ENCODE measurements at places on chromosomes 12 and 14. TPM values are rescaled to one million over a fixed set of nuclear protein-coding genes. Genes with fewer than 3 reads are reported as not detected.

- DNase-seq = peak; percentile 53
Measured at GRCh38 chr12:47808574-47809365, 10.9 kb downstream of the HDAC7 start.

GRCh38 chr12:47097276-47097896 is 17.6 kb upstream of the AMIGO2 start:
- DNase-seq = no peak

DNA sequence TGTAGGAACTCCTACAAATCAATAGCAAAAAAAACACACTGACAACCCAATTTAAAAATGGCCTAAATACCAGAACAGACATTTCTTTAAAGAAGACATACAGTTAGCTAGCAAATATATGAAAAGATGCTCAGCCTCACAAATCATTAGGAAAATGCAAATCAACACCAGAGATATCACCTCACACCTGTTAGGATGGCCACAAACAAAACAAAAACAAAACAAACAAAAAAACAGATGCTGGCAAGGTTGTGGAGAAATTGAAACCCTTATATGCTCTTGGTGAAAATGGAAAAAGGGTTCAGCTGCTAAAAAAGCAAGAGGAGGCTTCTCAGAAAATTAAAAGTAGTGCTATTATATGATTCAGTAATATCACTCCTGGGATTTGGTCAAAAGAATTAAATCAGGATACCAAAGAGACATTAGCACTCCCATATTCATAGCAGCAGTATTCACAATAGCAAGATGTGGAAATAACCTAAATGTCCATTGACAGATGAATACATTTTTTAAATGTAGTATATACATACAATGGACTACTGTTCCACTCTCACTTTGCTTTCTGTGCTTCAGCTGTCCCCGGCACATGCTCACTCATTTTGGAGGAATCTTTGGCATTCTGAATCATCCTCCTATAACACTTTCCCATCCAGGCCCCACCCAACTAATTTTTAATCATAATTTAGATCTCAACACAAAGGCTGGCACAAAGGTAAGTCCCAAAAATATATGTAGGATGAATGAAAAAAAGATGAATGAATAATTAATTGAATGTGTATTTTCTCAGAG is 99.1 kb downstream of the SYT1 start:
- DNase-seq = peak; percentile 21

GRCh38 chr12:108115123-108116121 is 13.7 kb upstream of the WSCD2 start:
- no peak for DNase-seq

DNA sequence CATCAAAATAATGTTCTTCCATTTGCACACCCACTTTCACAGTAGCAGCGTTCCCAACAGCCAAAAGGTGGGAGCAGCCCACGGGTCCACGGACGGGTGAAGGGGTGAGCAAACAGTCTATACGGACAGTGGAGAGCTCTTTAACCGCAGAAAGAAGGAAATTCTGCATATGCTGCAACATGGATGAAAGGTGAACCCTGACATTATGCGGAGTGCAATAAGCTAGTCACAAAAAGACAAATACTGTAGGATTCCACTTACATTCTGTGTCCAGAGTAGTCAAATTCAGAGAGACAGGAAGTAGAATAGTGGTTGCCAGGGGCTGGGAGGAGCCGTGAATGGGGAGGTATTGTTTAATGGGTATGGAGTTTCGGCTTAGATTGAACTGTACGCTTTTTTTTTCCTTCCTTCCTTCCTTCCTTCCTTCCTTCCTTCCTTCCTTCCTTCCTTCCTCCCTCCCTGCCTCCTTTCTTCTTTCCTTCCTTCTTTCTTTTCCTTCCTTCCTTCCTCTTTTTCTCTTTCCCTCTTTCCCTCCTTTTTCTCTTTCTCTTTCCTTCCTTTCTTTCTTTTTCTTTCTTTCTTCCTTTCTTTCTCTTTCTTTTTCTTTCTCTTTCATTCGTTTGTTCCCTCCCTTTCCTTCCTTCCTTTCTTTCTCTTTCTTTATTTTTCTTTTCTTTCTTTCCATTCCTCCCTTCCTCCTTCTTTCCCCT is 15.8 kb upstream of the ANKRD9 start:
- DNase-seq = peak; percentile 83

DNA sequence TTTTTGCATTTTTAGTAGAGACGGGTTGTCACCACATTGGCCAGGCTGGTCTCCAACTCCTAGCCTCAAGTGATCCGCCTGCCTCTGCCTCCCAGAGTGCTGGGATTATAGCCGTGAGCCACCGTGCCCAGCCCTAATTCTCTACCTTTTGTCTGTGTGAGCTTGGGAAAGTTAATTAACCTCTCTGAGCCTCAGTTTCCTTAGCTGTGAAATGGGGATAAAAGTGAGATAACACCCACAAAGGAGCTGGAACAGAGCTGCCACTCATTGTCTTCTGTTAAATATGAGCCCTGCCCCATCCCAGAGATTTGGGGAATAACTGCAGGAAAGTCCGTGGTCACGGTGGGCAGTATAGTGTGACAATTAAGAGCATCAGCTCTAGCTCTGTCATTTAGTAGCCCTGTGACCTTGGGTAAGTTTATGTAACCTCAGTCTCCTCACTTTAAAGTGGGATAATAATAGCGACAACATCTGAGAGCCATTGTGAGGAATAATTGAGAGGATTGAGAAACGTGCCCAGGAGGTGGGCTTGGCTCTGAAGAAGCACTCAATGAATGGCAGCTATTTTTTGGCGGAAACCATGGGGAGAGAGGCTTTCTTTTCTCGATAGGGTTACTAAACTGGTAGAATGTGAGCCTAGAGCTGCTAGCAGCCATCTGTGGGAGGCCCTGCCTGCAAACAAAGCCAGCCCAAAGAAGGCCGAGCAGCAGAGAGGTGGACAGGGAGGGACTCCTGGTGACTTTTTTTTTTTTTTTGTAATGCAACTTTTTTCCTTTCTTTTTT is 60.8 kb upstream of the MED13L start:
- DNase-seq = no peak

DNA sequence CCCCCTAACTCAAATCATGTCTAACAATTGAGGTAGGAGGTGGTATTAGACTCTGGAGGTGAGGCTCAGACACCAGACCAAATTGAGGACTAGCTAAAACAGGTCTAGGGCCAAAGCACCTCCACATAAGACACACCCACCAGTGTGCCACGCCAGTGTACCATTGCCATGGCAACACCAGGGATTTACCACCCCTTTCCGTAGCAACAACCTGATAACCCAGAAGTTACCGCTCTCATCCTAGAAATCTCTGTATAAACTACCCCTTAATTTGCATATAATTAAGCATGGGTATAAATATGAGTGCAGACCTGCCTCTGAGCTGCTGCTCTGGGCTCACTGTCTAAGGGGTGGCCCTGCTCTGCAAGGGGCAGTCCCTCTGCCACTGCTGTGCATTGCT is 57.4 kb upstream of the PPP2R5C start:
- no peak for DNase-seq

DNA sequence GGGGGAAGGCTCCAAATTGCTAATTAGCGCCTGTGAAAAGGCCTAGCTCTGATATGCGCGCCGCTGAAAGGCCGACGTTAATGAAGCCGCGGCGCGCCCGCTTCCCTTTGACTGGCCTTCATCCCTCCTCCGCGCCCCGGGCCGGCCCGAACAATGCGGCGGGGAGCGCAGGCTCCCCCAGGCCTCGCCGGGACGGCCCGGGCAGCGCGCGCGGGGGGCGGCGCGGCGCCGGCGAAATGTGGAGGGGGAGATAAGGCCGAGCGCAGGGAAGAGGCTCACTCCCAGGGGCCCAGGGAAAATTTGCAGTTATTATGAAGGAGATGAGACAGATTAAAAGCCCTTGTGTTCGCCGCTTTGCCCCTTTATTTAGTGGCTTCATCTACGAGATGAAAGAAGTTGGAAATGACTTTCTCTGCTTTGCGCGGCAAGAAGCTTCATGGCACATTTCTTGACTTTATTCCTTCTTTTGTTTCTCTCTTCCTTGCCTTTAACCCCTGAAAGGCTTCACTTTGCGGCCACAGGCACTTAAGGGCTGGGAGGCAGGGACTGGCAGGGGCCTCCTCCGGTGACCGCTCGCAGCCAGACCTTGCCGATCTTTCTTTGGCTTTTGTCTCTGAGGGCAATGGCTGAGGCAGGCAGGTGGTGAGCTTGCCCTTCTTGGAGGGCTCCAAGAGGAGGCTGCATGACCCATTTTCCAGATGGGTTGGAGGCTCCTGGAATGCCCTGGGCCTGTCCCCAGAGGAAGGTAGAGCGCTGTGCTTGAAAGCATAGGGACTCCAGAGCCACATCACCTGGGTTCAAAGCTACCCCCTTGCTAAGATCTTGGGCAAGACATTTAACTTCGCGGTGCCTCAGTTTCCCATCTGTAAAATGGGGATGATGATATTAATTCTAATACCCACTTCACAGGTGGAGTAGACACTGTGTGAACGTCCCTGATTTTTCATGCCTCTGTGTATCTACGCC is 12.7 kb upstream of the GPATCH2L start:
- no peak for DNase-seq

DNA sequence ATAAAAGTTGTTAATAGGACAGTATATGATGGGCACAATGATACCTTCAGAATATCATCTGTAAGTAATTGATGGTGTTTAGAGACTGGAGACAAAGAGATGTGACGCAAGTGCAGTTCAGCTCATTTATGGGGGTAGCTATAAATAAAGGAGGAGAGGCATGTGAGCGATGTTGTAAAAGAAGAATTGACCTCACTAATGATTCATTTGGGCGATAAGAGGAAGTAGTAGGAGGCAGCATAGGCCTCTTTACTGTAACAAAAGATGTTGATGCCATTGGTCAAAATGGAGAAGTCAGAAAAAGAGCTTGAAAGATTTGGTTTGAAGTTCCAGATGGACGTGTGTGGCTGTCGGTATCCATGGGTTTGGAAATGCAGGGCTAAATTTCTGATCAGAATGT is 70.0 kb downstream of the FLRT2 start:
- peak; percentile 21 for DNase-seq

- peak; percentile 76 for DNase-seq
Measured at GRCh38 chr12:6635856-6636531, at the start of gene LPAR5. TSS of gene LPAR5 (minus strand) at chr12:6635959. CDS start at chr12:6621248, 14,711 bp downstream.

DNA sequence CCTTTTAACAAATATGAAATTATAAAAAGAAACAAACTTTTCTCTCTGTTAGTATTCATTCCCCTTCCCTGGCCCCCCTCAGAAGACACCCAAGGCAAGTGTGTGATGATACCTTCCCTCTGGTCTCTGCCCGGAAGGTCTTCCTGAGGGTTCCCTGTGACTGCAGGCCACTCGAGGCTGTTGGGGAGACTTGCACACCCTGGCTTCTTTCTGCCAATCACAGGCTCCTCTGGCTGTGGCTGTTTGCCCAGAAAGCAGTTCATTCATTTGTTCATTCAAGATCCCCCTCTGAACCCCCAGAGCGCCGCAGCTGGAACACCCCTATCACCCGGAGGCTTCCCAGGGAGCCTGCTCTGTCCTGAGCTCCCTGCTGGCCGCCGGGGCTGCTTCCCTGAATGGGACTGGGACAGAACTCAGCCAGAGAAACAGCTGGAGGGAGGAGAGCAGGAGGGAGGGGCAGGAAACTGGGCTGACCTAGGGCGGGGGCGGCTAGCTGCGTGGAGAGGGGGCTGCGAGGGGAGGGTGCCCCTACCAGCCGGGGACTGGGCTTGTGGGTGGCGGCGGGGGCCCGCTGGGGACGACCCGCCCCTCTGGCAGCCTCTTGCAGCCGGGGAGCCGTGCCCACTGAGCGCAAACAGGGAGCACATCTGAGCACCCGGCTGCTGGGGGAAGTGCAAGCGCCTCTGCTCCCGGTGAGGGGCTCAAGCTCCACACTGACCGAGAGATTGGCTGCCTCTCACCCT is at the start of gene CMKLR1:
CMKLR1 (minus strand) TSS at position 397 of the 743 bp plus-strand sequence. CDS start 45,720 bp downstream, outside the sequence.
- DNase-seq = no peak

- no peak for DNase-seq
Measured at GRCh38 chr14:55914771-55915170, 203.4 kb upstream of the PELI2 start.

- no peak for DNase-seq
Measured at GRCh38 chr14:103052407-103052806, 4.9 kb downstream of the CDC42BPB start.

The NOS1 gene
- total RNA-seq = not detected

The FAM90A1 gene
- not detected for total RNA-seq

The RFX4 gene
- total RNA-seq = not detected
